ENCODE measurements at places on chromosomes 16 and 17. TPM values are rescaled to one million over a fixed set of nuclear protein-coding genes. Genes with fewer than 3 reads are reported as not detected.
A peak's percentile ranks its signal among the peaks of the same experiment; 100 is the strongest.

DNA sequence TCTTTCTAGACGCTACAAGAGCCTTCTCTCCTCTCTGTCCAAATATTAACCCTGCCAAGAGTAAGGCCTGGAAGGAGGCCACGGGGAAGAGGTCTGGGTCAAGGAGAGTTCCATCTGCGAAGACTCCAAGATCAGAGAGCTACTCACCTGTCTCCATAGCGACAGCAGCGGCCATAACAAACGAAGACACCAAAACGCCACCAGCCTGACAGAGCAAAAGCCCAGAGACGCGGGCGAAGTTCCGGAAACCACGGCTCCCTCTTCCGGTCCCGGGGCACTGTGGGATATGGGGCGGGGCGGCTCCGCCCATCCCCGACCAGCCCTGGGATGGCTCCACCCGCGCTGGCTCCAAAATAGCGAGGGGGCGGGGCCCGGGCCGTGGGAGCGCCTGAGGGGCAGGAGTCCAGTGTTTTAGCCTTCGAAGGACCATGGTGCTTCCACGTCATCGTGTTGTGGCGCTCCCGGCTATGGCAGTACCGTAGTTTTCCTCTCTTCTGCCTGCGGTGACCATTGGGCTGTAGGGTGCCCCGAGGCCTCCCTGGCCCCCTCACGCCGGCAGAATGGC, at the start of the genes C17orf100 and MED31:
C17orf100 (plus strand) TSS at position 409 of the 565 bp plus-strand sequence; CDS start at position 561, 152 bp downstream.
MED31 (minus strand) TSS at position 252 of the 565 bp plus-strand sequence; CDS start at position 175, 77 bp downstream.
- DNase-seq: peak; percentile 93

DNA sequence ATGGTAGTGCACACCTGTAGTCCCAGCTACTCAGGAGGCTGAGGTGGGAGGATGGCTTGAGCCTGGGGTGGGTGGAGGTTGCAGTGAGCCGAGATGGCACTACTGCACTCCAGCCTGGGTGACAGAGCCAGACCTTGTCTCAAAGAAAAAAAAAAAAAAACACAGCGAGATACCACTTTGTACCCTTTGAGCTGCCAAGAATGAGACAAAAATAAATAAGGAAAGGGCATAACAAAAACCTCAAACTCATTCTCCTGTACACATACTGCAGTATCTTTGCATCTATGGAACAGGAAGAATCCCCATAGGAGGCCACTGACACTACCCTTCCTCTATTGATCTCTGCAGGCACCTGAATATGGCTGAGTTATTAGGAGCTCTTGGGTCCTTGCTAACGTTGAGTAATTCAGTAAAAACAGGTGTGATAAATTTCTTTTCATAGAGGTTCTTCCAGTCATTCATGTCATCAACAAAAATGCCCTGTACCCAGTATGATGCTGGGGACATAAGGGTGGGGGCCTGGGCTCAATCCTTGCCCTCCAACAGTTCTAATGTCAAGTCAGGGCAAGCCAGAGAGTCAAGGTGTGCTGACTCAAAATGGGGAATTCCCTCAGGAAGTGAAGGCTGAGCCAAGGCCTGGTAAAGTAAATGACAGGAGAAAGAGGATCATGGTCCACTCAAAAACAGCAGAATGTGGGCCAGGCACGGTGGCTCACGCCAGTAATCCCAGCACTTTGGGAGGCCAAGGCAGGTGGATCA, 26.9 kb downstream of the RANBP10 start:
- DNase-seq: no peak

GRCh38 chr16:2826591-2827373, 3.3 kb upstream of the ZG16B start:
- DNase-seq: no peak

GRCh38 chr17:42999003-42999525, 845 bp downstream of the RPL27 start:
- DNase-seq: no peak

- peak; percentile 51 for DNase-seq
These were observed at the start of gene C17orf107 for GRCh38 chr17:4899341-4900230. C17orf107 (plus strand) TSS chr17:4899536; CDS start chr17:4899763, 227 bp downstream.

DNA sequence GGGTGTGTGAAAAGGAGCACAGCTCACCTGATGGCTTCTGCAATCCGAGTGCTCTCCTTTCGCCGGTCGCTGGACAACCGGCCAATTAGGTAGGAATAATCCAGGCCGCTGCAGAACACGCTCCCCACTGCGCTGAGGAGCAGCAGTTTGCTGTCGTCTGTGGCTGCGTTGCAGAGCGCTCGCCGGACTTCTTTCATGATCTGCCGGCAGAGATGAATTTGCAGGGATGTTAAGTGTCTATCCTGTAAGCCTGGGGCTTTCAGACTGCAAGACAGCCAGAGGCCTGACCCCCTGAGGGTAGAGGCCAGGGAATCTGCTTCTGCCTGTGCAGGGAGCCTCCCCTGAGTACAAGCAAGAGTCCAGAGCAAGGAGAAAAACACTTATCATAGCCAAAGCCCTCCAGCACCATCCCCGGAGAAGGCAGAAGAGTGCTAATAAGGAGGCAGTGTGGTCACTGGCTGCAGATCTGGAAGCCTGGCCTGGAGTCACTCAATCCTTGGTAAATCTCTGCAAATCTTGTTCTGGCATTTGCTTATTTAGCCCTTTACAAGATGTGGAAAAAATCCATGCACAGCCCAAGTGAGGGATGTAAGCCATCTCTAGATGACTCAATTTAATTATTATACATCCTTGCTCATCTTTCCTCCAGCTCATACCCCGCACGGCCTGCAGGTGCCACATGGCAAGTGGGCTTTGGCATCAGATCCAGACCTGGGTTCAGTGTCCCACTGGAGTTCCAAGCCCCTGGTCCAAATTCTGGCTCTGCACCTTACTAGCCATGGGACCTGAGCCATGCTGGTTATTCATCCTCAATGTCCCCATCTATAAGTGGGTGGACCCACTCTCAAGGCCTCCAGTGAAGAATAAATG, 80.2 kb downstream of the DYNLRB2 start:
- DNase-seq: no peak

DNA sequence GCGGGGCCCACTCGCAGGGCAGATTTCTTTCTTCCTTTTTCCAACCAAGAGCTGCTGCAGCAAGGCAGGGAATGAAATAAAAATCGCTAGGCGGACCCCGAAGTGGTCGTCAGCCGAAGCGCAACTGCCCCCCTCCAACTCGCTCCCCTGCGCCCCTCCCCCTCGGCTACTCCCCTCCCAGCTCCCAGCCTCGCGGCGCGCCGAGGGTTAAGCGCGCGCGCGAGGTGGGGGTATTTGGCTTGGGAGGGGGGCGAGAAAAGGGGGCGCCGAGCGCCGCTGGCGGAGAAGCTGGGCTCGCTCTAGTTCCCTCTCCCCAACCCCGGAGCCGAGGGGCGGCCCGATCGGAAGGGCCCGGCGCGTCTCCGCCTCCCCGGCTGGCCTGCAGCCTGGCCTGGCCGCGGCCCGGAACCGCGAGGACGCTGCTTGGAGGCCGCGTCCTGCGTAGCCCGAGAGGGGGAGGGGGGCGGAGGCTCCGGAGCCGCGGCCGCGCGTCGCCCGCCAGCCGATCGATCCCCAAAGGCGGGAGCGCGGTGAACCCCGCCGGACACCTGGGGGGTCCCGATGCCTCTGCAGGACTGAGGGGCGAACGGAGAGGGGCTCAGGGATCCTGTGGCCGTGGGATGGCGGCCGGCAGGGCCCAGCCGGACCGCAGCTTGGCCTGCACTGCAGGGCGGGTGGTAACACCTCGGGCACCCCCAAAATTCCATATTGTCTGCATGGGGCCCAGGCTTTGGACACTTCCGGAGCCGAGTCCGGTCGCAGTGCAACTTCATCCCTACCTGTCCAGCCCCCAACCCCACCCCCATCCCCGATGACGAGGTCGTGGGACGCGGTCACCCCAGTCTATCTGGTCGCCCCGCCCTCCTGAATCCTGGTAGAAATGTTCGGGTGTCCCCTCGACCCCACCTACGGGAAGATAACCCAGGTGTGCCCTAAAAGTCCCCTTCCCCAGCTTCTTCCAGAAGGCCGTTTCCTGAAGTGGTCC, 4.9 kb upstream of the CBX4 start:
- peak; percentile 46 for DNase-seq

- DNase-seq: no peak
These were observed 81.2 kb downstream of the TIMM22 start for GRCh38 chr17:1077986-1078711.

DNA sequence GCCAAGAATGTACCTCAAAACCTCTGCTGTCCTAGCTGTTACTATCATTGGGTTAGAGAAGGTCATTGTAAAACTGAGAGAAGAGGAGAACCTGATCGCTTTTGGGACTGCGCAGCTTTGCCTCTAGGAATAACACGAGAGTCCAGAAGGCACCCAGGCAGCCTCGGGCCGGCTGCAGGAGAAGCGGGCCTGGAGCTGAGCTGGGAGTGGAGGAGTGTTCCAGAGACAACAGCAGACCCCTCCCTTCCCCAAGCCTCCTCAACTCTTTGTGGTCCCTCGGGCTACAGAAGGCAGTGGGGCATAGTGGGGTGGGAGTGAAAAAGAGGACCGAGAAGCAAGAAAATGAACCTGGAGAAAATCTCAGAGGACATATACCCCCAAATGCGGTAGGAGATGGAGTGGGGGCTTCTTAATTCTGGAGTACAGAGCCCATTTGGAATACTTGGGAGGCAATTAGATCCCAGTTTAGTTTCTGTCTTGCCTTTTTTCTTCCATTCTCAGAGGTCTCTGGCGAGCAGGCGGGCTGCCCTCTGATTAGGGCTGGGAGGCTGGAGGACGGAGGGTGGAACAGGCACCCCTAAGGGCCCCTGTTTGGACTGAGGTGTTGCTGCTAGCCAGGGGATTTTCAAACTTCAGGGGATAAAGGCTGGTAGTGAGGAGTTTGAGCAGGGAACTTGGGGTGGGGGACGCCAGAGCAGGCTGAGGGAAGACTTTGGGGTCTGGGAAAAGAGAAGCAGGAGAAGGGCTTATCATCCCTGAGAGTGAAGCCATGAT, 13.3 kb upstream of the HOXB2 start:
- DNase-seq: no peak

GRCh38 chr17:29584452-29585079, 4.9 kb downstream of the GIT1 start:
- DNase-seq: no peak

EVPLL gene
- total RNA-seq: not detected

- no peak for DNase-seq
These were observed 89.5 kb downstream of the CCDC182 start for GRCh38 chr17:57655553-57655952.

- no peak for DNase-seq
These were observed 608 bp upstream of the COX10 start for GRCh38 chr17:14068542-14069250.

SCARF1 gene
- total RNA-seq: 0.69 TPM

- DNase-seq: peak; percentile 45
These were observed at the start of gene ORAI3 for GRCh38 chr16:30948667-30949649. ORAI3 (plus strand) TSS chr16:30949068; CDS start chr16:30949290, 222 bp downstream.

ZNF469 gene
- total RNA-seq: 0.05 TPM

DNA sequence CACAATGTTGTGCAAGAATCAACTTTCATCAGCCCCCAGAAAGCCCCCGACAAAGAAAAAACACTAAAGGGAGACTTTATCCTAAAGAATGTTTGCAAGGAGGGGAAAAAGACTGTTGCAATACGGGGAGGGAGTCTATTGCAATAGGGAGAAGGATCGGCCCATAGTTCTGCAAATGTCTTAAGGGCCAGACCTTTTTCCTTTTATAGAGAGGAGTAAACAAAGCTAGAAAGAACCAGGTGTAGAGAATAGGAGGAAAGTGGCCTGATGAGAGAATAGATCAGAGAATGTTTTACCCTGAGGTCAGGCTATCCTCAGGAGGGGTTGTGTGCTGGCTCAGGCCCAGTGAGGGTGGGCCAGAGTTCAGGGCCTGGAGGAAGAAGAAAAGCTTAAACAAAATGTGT, 8.7 kb upstream of the CAVIN1 start:
- DNase-seq: no peak

GRCh38 chr17:72656130-72656763, 436.2 kb downstream of the SLC39A11 start:
- DNase-seq: no peak

RAMP2 gene
- total RNA-seq: 4.4 TPM

HOXB3 gene
- total RNA-seq: 32.1 TPM

DNA sequence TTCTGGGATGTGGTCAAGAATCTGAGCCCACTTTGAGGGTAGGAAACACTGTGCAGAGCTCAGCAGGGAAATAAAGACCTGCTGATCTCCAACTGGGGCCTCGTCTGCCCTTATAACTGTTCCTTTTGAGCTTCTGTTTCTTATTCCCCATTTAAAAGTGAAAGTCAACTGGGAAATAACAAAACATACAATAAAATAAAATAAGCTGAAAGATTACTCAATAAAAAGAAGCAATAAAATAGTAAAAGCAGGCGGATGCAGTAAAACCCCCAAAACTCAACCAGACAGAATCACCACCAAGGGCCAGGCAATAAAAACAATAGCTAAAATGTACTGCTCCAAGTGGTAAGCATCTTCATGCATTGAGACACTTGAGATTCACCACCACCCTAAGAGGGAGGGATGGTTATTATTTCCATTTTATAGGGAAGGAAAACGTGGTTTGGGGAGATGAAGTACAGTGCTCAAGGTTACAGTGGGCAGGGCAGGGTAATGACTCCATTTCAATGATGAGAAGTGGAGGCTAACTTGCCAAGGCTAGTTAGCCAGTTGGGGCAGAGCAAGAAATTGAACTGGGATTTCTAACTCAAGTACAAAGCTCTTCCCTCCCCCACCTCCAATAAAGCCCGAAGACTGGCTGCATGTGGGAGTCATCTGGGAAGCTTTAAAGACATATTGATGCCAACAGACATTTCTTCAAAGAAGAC, 6.4 kb upstream of the SPACA3 start:
- DNase-seq: no peak

DNA sequence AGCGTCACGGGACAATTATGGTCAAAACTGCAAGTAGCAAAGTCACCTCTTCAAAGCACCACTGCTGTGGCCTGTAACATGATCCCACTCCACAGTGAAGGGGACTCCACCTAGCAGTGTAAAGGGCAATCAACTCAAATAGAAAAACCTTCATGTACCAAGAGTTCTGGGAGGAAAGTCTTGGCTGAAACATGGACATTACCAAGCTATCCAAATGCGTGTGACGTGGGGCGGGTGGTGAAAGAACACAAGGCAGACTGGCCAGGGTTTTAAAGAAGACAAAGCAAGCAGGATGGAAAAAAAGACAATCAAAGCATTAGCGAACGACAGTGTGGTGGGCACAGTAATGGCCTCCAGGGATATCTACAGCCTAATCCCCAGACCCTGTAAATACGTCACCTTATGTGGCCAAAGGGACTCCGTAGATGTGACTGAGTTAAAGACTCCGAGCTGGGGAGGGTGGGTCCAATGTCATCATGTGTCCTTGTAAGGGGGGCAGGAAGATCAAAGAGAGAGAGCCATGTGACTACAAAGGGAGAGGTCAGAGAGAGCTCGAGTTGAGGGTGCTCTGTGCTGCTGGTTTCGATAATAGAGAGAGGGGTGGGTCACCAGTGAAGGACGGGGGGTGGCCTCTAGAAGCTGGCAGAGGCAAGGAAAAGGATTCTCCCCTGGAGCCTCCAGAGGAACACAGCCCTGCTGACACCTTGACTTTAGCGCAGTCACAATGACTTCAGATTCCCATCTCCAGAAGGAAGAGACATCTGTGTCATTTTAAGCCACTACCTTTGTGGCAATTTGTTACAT, 6.0 kb downstream of the HSDL1 start:
- DNase-seq: no peak

GRCh38 chr17:50611634-50612033, 23.0 kb upstream of the ABCC3 start:
- DNase-seq: no peak
